ENCODE measurements at places on chromosomes 2 and 18.

- no peak for DNase-seq
Measured at GRCh38 chr2:135473567-135473966, 57.5 kb downstream of the ZRANB3 start.

DNA sequence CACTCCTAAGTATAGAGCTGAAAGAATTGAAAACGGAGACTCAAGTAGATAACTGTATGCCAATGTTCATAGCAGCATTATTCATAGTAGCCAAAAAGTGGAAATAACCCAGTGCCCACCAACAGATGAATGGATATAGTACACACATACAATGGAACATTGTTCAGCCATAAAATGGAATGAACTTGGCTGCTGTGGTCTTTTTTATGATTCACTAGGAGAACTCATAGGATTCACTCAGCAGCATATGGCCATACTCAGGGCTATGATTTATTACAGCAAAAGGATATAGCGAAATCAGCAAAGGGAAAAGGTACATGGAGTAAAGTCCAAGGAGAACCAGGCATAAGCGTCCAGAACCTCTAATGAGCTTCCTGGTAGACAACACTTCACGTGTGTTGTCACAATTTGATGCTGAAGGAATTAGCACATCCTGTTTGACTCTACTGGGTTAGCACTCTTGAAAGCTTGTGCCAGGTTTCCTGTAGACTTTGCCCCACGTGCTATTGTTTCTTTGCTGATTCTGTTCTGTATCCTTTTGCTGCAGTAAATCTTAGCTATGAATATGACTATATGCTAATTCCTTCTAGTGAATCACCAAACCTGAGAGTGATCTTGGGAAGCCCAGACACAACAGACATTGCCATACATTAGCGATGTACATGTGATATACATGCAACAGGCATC lies 15.7 kb downstream of the SPC25 start:
- DNase-seq, result no peak

DNA sequence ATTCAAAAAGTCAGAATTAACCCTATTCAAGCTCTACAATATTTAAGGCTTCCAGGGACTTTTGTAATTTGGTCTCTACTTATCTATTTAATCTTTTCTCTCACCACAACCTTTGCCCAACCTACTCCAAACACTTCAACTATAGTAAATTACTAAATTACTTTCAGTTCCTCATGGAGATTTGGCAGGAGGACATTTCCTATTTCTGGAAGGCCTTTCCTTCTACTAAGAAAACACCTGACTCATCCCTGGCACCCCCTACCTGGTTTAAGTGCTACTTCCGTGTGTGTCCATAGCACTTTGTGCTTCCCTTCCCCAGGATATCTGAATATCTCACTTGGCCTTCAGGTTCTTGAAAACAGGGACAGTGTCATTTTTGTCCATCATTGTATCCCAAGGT lies 96.3 kb downstream of the UPP2 start:
- no peak for DNase-seq

DNA sequence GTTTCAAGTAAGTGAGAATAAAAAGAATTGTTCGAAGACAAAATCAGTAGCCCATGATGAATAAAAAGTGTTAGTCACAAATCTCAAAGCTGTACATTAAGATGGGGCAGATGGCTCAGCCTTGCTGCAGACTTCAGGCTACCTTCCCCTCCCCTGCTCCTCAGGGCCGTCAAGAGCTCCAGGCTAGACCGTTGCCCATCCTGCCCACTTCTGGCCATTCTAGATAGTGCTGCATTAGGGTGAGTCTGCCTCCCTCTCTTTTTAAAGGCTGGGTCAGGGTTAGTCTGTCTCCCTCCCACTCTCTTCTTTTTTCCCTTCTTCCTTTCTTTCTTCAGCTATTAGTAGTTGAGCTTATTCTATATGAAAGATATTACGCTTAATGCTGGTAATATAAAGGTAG lies 86.0 kb downstream of the MAPRE2 start:
- no peak for DNase-seq

DNA sequence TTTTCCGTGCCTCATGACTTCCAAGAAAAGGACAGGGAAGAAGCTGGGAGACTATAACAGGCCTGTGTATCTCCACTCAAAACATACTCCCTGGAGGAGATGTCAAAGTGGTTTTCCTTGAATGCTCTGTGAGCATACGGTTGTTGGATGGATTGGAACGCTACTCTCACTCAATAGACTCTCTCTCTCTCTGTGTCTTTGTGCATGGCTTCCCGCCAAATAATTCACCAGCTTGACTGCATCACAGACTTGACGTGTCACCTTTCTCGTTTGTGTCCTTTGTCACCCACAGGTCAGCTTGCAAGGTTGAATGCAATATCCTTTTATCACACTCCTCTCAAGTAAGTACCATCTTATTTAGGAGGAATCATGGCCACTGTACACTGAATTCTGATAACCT lies 156.8 kb upstream of the MAPRE2 start:
- no peak for DNase-seq

DNA sequence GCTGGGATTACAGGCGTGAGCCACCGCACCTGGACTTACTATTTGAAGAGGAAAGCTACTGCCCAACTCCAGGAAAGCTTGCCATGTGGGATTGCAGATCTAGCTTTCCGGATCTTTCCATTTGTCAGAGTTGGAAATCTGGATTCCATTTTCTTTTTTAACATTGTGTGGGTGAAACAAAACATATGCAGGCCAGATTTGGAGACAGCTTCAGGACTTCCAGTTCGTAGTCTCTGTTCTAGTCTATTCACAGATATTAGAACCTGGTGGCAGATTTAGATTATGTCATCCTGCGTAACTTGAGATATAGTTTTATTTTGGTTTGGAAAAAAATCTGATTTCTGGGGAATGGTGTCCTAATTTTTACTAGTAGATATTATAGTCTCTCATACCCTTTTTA lies 70.5 kb downstream of the ZNF236 start:
- DNase-seq, result no peak

DNA sequence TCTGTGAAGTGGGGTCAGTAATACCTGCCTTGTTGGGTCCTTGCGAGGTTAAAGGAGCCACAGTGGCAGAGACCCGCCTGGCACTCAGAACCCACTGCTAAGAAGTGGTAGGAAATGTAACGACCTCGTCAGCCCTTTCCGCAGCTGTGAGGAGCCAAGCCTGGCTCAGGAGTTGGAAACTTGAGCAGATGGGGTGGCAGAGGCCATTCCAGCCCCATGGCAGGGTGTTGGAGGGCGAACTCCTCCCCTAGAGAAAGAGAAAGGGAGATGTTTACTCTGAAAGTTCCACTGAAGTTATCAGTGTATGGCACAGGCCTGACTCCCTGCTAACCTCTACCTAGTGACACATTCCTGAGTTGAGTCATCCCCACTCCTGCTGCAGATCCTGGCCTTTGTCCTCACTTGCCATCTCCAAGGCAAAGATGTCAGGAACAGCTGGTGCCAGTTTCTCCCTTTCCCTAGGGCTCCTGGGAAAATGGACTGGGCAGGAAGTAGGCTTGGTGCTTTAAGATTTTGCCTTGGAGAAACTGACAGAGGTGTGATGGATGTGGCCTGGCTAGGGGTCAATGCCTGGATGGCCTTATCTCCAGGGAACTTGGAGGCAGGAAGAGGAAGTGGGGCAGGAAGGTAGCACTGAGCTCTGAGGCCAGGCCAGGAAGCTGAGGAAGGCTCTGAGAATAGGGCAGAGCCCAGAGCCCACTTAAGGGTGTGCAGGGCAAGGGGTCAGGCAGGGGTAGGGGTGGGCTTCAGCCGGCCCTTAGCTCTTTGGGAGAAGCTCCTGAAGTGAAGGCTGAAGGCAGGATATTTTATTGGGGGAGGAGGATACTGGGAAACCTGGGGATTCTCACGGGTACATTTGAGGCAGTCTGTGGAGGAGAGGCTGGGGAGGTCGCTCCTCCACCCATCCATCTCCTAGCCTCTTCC lies 888 bp downstream of the VAMP5 start:
- no peak for DNase-seq

DNA sequence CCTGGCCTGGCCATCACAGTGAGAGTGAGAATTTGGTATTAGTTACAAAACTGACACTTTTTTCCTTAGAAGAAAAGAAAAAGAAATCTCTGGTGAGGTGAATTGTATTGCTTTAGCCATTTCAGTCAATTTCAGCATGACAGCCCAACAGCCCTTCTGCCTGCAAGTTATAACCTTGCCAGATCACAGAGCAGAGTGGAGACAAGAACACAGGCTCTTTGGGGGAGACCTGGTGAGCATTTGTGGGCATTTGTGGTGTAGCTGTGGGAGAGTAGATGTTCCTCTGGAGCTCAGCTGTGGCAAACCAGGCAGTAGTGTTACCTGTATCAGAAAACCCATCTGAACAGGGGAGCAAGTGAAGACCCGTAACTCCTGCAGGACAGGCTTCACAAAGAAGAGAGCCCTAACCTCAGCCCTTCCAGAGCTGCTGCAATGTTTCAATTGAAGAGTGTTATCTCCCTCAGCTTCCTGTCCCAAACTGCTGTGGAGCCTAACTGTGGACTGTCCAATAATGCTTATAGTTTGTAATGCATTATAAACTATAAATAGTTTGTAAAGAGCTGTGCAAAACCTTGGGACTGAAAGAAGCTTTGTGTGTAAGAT lies 22.8 kb upstream of the DLX1 start:
- no peak for DNase-seq

DNA sequence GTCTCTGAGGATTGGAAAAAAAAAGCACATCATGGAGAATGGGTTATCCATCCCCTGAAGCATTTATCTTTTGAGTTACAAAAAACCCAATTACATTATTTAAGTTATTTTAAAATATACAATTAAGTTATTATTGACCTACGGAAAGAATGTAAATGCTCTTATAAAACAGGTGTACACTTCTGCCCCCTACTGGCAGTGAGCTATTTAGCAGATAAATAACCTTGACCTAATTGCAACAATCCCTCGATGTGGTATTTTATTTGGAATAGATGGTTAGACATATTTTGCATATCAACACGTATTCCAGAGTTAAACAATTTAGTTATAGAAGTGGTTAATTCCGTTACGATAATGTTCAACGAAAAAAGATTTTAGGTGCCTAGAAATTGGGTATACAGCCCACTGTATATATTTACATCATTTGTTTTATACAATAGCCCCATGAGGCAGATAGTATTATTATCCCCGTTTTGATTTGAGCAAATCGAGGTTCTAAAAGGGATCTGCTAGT lies 9.1 kb upstream of the DAW1 start:
- DNase-seq, result no peak

DNA sequence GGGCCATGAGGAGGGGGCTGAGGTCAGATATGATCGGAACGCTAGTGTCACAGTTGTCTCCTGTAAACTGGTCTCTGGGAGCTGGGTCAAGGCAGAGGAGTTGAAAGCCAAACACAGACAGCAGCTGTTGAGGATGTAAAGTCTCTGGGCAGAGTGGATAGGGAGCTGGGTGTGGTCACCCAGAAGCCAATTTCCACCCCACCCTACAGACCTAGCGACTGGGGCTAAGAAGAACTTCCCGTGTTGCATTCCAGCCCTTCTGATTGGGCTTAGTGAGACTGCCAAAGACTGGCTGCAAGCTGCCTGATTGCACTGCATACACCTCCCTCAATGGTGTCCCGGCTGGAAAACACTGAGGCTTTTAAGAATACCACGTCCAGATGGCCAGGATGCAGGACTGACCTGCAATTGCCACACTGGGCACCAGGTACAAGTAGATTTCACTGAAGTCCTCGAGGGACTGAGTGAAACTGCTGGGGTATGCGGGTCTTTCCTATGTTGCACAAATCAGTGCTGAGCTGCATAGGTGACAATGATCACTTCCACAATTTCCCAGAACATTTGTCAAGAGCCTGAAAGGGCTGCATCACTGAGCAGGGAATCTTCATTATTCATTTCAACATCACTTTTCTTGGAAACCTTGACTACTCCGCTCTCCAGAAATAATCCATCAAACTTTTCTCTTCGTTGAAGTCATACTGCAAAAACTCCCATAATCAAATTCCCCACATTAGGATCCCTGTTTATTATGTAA lies 43.1 kb upstream of the EML4 start:
- DNase-seq, result no peak

DNA sequence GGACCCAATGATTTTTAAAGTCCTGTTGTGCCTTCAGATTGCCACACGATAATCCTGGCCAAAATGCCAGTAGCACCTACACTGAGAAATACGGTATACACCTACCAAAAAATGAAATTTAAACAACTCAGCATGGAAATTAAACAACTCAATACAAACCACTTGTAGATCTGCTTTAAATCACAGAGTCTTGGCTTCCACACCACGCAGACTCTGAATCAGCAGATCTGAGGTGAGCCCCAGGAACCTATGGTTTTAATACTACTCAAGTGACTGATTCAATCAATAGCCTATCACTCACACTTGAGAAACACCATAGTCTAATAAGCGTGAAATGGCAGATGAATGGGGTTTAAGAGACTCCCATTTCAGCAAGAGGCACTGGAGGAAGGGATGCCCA lies 46.9 kb downstream of the MAP4K3 start:
- DNase-seq, result no peak

- DNase-seq, result no peak
Measured at GRCh38 chr2:206859330-206859739, 80.0 kb upstream of the CPO start.

DNA sequence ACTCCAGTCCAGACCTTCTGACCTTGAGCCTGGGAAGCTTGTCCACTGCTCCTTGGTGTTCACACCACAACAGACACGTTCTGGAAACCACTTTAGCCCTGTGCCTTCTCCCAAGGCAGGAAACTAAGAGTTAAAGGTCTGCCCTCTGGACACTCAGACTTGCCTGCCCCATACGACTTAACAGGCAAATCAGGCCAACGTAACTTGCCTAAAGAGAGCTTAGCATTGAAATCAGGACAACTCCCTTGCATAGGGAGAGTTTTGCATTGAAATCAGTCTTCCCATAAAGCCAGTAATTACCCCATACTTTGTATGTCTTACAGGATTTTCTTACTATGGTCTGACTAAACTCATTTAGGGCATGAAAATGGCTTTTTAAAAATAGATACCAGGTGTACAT lies 18.5 kb downstream of the NFE2L2 start:
- DNase-seq, result no peak

GRCh38 chr2:180823546-180824141 lies 156.8 kb upstream of the UBE2E3 start:
- DNase-seq, result no peak

DNA sequence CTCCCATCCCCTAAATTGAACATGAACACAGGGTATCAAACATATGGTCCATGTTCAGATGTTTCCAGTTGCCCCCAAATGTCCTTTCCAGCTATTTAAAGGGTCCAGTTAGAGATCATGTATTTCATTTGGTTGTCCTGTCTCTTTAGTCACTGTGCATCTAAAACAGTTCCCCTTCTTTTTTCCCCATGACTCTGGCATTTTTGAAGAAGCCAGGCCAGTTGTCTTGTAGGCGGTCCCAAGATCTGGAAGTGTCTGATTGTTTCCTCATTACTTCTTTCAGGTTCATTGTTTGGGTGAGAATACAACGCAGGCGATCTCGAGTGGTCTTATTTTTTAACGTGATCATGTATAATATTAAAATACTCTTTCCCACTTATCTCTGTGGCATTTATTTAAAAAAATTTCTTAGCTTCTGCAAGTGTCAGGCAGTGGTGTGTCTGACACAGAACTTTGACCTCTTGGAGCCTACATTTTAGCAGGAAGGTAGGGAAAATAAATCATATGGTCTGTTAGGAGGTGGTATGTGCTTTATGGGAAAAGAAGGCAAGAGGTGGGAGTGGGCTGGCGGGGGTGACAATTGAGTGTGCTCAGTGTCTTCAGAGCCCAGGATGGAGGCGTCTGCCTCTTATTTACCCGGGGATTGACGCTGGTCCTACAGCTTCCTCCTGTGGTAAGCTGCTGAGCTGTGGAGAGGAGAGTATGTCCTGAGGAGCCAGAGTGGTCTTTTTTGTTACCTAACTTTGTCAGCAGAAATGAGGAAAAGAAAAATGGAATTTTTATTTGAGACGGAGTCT lies 8.1 kb downstream of the RAB31 start:
- DNase-seq, result no peak

GRCh38 chr2:158713523-158714138 lies 81.5 kb upstream of the DAPL1 start:
- DNase-seq, result no peak

Measured in NCI-H187 treated with DMSO at 0.1 percent for 48 hours (cell line).